ENCODE measurements at places on chromosomes 4 and X.

DNA sequence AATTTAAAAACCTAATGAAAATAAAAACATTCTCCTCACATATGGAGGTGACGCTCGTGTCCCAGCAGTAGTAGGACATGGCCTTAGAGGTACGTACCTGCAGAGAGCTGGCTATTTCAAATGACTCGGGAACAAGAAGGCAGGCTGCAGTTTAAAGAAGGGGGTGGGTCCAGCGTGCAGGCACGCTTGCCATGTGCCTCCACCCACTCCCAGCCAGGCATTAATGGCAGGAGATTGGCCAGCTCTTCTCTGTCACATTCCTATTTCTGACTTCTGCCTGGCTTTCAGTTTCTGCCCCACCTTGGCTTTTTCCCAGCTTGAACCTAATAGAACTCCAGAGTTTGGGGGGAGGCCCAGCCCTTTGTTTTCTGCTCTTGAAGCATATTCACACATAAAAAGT, 17.2 kb downstream of the PDHA1 start:
- DNase-seq: no peak

DNA sequence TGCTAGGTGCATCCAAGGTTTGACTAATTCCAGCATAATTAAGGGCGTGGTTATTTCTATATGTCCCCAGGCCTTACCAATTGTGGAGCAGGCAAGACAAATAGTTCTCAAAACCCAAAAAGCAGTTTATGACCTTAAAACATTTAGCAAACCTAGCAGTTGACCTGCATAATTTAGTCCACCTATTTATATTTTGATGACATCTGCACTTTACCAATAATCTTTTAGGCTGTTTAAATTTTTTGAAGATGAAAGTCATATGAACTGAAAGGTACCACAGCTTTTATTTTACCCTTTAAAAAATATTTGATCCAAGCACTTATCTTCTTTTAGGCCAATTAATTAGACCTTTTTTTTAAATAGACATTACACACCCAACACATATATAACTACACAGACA, 9.8 kb upstream of the ASIC5 start:
- no peak for DNase-seq

DNA sequence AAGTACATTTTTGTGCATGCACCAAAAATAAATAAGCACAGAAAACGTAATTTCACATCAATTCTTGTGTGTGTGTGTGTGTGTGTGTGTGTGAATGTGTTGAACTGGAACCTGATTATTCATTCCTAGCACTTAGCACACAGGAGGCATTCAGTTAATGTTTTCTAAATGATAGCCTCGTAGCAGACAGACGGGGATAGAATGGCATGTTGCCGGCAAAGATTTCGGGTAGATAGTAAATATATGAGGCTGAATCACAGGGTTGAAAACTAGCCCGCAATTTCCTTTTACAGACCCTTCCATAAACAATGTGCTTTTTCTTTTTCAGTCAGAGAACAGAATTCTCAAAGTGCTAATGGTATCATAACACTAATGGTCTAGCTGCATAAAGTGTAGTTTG, 13.5 kb downstream of the MAOB start:
- DNase-seq: no peak

DNA sequence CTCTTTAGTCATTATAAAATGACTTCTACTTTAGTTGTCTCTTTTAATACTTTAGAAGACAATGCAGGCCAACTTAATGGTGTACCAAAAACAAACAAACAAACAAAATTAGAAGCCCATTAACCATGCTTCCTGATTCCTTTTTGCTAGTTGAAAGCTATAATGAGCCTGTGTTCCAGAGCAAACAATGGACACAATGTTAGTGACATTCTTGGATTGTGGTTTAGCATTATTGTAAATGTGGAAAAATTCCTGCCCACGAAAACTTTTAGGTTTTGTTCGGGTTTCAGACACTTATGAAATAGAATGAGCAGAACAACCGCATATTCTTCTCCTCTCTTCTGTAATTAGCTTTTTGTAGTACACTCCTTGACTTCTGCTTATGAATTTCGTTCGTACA, 1682.7 kb upstream of the PCDH7 start:
- no peak for DNase-seq

- DNase-seq: no peak
These were observed 290.5 kb downstream of the RAB28 start for GRCh38 chr4:13193662-13194061.

Data from stimulated activated CD4-positive, alpha-beta T cell treated with anti-CD3 and anti-CD28 coated beads, Interleukin-15, amount 100 ng/mL, for 48 hours (primary cell).